T1000 (cell line): ENCODE measurements at places on chromosomes 2 and 18.

GRCh38 chr2:156765450-156765849 lies 329.3 kb downstream of the GPD2 start:
- DNase-seq: no peak

DNA sequence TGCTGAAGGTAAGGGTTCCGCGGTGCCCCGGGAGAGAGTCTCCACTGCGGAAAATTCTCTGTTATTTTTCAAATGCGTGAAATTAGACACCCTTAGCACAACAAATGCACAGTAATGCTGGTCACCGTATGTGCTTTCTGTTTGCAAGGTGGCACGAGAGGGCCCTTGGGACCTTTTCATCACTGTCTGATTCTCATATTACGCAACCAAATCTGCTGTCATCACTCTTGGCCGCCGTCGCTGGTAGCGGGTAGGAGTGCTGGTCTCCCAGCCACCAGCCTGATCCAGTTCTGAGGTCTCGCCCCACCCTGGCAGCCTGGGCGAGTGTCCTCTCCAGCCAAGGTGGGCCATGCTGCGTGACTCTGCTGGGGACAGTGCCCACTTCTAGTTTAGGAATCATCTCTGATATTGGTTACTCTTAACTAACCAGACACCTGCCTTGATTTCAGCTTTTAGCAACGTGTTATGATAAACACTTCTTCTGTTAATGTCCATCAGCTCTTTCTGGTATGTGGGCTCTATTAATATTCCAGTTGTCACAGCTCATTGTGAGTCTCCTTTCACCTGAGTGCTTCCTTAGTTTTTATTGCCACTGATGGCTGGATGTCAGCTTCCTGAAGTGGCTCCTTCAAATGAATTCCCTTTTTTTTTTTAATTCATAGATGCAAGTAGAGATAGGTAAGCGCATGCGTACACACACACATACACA lies 199.4 kb downstream of the GBX2 start:
- DNase-seq: no peak

DNA sequence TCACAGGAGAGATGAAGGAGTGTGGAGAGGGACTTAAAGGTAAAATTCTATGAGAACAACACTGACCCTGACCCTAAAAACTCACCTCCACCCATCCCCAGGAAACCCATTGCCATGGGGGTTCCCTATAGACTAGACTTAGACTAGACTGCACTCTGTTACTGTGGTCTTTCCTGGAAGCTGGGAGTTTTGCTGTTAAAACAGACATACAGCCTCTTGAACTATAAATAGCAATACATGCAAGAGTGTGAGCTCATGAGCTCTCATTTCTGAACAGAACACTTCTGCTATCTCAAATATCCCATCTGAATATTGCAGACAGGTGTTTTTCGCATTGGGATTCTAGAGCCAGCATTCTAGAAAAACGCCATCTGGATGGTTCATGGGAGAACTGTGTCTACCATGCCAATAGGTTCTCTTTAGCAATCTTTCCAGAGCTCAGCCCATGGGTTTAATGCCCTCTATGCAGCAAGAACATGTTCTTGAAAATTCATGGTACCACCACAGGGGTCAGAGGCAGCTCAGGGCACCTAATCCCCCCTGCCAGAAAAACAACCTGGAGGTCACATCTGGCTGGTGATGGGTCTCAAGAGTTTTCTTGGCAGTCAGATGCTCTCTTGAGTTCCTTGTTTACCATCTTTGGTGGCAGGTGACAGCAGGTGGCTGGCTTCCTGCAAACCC lies 51.9 kb downstream of the SLC14A2 start:
- DNase-seq: no peak

DNA sequence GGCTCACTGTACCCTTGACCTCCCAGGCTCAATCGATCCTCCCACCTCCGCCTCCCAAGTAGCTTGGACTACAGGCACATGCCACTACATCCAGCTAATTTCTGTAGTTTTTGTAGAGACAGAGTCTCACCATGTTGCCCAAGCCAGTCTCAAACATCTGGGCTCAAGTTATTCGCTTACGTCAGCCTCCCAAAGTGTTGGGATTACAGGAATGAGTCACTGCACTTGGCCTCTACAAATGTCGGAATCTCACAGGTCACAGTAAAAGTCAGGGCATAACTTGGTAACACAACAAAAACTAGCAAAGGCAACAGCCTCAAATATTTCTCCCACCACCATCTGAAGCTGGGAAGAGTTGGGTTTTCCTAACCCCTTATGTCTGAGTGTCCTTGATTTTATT lies 25.3 kb downstream of the SCG2 start:
- DNase-seq: no peak

DNA sequence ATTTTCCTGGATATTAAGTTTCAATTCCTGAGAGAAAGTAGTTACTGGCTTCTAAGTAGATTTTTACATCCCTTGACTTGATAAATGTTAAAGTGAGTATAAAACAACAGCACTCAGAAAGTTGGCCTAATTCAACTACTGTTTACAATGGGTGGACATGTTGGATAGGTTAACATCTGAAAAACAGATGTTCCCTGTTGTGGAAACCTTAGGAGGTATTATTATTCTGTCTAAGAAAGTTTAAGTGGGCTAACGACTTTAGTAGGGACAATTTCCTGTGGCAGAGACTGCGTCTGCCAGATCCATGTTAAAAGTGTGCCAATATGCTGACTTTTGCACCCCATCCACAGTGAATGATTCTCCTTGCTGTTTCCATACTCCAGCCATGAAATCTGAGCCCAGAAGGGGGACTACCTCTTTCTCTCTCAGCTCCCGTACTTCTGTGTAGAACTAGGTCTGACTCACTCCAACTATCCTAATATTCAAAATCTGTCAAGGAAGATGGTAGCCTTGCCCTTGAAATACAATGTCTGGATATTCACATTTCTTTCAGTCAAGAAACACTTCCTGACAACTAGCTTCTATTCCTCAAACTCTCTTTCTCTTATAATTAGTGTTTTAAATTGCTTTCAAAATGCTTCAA lies 327.5 kb upstream of the HNRNPA3 start:
- no peak for DNase-seq

- DNase-seq: no peak
Measured at GRCh38 chr18:49032189-49032584, 81.4 kb upstream of the SMAD7 start.

DNA sequence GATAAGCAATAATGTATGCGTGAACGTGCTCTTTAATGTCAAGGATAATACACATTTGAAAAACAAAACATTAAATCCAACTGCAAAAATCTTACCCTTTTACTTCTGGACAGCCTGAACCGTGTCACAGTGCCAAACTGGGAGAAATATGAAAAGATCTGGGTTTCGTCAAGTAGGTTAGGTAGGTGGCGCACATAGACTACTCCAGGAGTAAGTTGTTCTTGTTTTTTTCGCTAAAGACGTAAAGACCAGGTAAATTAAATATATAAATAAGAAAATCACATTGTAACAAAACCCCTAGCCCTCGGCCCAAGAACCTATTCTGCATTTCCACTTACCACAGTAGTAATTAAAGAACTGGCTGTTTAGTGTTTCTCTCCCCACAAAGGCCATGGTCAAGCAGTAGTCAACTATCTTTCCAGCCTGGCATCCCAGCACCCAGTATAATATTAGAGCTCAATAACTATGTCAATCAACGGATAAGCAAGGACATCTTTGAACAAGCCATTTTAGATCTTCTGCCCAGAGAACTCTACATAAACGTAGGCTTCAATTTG lies 1.1 kb downstream of the NIFK start:
- DNase-seq: no peak

GRCh38 chr2:240780023-240780700 lies 39.9 kb downstream of the KIF1A start:
- DNase-seq: no peak

DNA sequence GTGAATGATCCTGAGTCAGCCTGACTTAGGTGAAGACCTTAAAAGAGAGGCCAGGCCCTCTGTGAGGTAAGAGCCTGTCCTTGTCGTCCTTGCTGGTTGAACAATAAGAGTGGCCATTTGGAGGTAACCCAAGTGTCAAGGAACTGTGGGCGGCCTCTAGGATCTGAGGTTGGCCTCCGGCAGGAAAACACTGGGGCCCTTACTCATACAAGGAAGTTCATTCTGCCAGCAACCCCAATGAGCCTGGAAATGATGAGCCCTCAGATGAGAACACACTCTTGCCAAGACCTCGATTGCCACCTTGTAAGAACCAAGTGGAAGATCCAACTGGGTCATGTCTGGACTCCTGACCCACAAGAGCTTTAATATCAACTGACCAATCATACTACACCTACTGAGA lies 95.5 kb upstream of the LRATD1 start:
- no peak for DNase-seq

DNA sequence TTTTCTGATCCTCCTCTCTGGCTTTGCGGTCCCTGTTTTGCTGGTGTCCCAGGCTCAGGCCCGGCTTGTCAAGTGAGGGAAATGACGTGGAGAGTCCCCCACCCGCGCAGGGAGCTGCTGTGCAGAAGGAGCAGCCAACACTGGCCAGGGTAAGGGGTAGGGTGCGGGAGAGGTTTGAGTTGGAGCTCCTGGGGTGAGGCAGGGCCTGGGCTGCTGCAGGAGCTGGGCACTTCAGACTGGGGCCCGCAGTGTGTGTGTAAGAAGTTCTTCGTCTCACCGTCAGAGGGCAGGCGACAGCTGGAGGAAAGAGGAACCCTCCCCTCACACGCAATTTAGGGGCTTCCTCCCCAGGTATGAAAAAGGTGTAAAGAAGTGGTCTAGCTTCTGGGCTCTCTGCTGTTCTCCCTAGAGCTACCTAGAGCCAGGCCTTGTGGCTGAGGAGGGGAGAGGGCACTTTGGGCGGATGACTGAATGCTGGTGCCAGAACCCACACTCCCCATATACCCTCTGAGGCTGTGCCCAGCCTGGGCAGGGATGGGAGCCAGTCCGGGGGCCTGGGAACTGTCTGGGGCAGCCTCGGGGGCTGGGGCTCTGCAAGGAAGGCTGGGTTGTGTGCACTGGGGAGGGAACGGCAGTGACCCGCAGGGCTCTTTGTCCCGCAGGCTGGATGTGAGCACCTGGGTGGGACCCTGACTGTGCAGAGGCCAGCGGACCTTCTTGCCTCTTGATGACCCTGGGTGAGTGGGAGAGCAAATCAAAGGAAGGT lies 11.8 kb downstream of the CELF4 start:
- no peak for DNase-seq

GRCh38 chr2:185202945-185203528 lies 535.6 kb upstream of the FSIP2 start:
- no peak for DNase-seq

DNA sequence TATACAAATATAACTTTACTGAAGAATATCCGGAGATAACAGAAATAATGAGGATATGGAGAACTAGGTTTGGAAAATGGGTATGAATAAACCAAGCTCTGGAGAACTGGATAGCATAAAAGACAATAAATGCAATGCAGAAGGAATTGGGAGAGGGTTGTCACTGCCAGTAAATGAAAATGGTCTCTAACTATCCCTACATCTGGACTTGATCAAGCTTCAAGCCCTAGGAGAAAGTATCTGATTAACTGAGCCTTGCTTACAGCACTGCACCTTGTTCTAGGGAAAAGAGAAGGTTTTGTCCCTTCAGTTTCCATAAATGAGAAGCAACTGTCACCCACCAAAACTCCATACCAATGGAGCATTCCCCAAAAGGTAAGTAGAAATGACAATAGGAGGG lies 514.6 kb upstream of the ZEB2 start:
- no peak for DNase-seq

DNA sequence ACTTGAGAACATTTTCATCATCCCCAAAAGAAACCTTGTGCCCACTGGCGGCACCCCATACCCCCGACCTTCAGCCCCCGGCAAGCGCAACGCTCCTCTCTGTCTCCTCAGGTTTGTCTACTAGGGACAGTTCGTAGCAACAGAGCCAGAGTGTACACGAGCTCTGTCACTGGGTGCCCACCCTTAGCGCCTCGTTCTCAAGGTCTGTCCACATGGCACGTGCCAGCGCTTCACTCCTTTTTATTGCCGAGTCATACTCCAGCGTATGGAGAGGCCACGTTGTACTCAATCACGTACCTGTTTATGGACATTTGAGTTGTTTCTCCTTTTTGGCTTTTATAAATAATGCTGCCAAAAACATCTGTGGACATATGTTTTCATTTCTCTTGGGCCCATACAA lies 30.3 kb upstream of the GPC1 start:
- DNase-seq: no peak

DNA sequence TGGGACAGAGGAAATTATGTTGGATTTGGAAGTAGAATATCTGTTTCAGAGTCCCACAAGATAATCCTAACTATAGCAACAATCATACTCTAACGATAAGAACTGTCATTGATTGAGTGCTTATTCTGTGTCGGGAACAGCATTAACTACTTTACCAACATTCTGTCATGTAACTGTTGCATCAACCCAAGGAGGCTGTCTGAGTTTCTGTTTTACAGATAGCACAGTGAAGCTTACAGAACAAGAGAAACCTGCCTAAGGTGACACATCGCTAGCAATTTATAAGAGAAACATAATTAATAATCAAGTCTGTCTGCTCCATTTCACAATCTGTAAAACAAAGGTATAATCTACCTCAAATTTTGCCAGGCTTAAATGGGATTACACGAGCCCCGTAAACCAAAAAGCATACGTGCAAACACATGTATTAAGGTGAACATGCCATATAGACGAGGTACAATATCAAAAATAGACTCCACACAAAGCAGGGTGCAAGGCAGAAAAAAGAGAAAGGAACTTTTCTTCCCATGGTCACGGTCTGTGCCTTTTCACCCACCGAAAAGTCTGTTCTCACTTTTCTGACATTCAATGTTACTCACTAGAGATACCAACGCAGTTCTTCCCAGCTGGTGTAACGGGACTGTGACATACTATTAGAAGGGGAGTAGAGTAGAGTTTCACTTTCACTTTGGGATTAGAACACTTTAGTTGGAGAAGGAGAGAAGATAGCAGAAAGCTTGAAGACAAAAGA lies 37.2 kb upstream of the SLC8A1 start:
- DNase-seq: no peak

GRCh38 chr18:8803063-8803795 lies 97.9 kb downstream of the MTCL1 start:
- DNase-seq: no peak

DNA sequence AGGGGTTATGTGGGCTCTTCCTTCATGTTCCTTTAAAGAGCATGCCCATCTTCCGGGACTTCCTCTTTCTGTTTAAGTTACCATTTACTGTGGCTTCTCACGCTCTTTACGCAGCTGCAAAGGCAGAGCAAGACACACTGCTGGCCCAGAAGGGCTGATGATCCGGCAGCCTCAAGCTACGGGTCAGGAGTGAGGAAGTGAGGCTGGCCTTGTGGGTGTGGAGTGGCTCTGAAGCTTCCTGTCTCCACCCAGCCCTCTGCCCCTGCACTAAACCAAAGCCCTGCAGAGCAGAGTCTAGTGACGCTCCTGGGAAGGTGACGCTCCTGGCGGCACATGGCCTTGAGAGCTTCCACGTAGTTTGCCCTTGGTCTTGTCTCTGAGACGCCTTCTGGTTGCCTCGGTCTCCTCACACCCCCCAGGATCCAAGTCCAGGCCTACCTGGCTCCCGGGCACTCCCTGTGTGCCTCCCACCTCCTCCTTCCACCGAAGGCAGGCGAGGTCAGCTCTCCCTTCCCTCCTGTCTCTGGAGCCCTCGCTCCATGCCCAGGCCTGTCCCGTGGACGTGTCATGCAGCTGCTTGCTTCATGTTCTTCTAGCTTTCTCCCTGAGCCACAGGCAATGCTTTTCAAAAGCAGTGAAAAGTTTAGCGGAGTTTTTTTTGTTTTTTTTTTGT lies 50.3 kb downstream of the ARL4C start:
- no peak for DNase-seq
